ENCODE measurements at places on chromosomes 3 and 15. TPM values are rescaled to one million over a fixed set of nuclear protein-coding genes. Genes with fewer than 3 reads are reported as not detected.

- peak; percentile 55 for DNase-seq
- H3K27ac ChIP-seq: peak overlapping the region; percentile 75
- H3K4me3 ChIP-seq: peak overlapping the region; percentile 33
- H3K4me1 ChIP-seq: peaks cover 62% of the 10 kb centered on the region
- no peaks in the 10 kb centered on the region for H3K27me3 ChIP-seq
Measured at GRCh38 chr3:169131690-169132464, 531.6 kb downstream of the MECOM start.

- no peak overlapping the region for H3K4me3 ChIP-seq
- no peaks in the 10 kb centered on the region for H3K4me1 ChIP-seq
- no peaks in the 10 kb centered on the region for H3K27me3 ChIP-seq
- DNase-seq: no peak
- H3K27ac ChIP-seq: no peak overlapping the region
Measured at GRCh38 chr3:16084887-16085286, 89.6 kb upstream of the GALNT15 start.

The CCR8 gene
- not detected for total RNA-seq

The MYRIP gene
- 5.6 TPM for total RNA-seq

DNA sequence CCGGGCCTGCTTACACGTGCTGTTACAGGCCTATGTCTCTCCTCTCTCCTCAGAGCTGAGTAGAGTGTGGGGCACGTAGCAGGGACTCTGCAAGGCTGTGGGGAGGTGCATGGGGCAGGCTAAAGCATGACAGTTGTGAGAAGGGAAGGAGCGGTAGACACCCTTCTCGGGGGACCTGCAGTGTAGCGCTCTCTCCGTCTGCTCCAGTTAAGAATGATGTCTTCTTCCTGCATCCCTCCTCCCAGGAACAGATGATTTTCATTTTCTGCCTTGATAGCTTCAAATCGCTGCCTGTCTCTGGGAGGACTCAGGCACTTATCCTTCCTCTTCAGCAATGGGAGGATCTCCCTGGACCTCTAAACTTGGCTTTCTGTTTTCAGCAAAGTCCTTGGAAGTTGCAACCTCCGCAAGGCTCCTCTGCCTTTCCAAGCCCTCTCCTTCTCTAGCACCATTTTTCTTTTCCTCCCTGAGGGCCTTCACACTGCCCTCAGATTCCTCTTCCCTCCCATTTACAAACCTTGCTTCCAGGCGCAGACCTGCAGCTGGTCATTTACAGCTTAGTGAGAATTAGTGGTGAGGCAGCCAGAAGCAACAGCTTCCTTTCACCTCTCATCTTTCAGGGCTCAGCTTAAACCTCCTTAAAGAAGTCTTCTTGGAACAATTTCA, 23.4 kb upstream of the TLE3 start:
- peaks cover 7% of the 10 kb centered on the region for H3K4me1 ChIP-seq
- H3K27ac ChIP-seq: no peak overlapping the region
- no peak for DNase-seq
- no peak overlapping the region for H3K4me3 ChIP-seq
- no peaks in the 10 kb centered on the region for H3K36me3 ChIP-seq
- peaks cover 16% of the 10 kb centered on the region for H3K27me3 ChIP-seq

The CFAP44 gene
- 13.1 TPM for total RNA-seq

DNA sequence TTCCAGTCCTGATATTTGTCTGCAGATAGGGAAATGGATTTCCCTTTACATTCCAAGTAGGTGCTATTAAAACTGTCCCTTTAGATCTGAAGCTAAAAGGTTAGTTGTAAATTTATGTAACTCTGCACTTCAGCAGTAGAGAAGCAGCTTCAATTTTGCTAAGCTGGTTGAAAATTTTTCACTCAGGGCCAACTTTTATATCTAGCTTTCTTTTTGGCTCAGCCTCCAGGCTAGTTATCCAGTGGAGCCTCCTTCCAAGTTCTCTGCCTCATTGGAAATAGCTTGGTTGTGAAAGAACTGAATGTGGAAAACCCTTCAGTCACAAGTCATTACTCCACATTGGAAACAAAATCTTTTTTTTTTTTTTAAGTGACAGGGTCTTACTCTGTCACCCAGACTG, 8.2 kb upstream of the ZNF660 start:
- no peaks in the 10 kb centered on the region for H3K27me3 ChIP-seq
- no peaks in the 10 kb centered on the region for H3K4me1 ChIP-seq
- H3K4me3 ChIP-seq: no peak overlapping the region

- peak overlapping the region; percentile 80 for H3K27ac ChIP-seq
- H3K27me3 ChIP-seq: no peaks in the 10 kb centered on the region
- no peaks in the 10 kb centered on the region for H3K36me3 ChIP-seq
- H3K4me3 ChIP-seq: no peak overlapping the region
- H3K4me1 ChIP-seq: peaks cover 33% of the 10 kb centered on the region
- DNase-seq: peak; percentile 66
Measured at GRCh38 chr15:40793216-40793989, 13.5 kb upstream of the ZFYVE19 start.

The CEP19 gene
- total RNA-seq: 1.2 TPM

DNA sequence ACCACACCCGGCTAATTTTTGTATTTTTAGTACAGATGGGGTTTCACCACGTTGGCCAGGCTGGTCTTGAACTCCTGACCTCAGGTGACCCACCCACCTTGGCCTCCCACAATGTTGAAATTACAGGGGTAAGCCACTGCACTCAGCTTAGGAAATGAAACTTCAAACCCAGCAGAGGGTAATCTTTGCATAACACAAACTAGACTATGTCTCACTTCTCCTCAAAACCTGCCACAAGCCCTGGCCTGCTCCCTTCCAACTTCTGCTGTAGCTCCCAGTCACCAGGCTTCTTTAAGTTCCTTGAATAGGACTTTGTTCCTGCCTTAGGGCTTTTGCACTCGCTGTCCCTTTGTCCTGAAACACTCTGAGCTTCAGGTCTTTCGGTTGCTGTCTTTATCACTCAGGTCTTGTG, 39.2 kb upstream of the SEMA4B start:
- peaks cover 82% of the 10 kb centered on the region for H3K4me1 ChIP-seq
- no peaks in the 10 kb centered on the region for H3K27me3 ChIP-seq
- H3K36me3 ChIP-seq: peaks cover 10% of the 10 kb centered on the region
- H3K27ac ChIP-seq: peak overlapping the region; percentile 22
- H3K4me3 ChIP-seq: no peak overlapping the region

DNA sequence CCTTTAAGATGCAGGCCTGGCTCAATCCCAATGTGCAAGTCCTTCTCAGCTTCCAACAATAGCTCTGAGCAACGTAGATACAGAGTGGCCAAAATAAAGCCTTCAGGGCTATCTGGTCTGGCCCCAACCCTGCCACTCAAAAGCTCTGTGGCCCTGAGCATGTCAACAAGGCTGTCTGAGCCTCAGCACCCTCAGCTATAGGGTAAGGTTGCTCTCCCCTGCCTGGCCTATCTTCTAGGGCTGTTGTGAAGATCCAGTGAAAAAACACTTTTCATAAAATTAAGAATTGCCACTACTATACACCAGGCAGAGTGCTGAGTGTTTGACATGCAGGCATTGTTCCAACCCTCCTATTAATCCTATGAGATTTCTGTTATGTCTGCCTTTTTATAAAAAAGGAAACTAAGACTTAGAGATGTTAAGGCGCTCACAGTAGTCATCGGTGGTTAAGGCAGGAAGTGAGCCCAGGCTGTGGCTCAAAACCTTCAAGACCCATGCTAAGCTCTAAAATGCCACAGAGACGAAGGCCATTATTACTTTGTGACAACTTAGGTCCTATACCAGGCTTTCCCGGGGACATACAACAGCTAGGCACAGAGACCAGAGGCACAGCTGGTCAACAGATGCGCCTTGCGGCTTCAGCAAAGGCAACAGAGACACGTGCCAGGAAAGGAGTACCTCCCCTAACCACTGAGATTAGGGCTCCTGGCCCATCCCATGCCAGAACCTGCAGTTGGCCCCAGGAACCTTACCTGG, 5.1 kb downstream of the POLG start:
- H3K36me3 ChIP-seq: peaks cover 81% of the 10 kb centered on the region
- peaks cover 27% of the 10 kb centered on the region for H3K4me1 ChIP-seq
- peaks cover 2% of the 10 kb centered on the region for H3K27me3 ChIP-seq
- H3K4me3 ChIP-seq: no peak overlapping the region
- no peak for DNase-seq
- H3K27ac ChIP-seq: no peak overlapping the region

GRCh38 chr15:81113861-81114291, 20.2 kb upstream of the CFAP161 start:
- H3K4me3 ChIP-seq: no peak overlapping the region
- no peaks in the 10 kb centered on the region for H3K36me3 ChIP-seq
- no peak overlapping the region for H3K27ac ChIP-seq

The ZIC1 gene
- not detected for total RNA-seq

- no peaks in the 10 kb centered on the region for H3K4me1 ChIP-seq
- H3K36me3 ChIP-seq: no peaks in the 10 kb centered on the region
Measured at GRCh38 chr3:11381141-11381540, 108.9 kb downstream of the ATG7 start.

DNA sequence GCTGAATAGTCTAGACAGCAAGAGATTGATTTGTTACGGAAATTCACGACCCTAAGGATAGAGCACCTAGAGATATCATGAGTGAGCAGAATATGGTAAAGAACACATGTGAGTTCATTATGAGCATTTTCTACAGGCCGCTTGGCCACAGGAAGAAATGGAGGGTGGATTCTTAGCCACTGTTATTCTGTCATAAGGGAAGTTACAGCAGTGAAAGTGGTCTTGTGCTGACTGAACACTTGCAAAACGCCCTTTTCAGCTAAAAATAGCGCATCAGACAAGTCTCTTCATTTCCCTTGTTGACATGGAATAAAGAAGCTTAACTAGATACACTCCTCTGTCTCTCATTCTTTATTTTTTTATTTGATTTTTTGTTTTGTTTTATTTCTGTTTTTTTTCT, 19.8 kb downstream of the DGKG start:
- no peak overlapping the region for H3K27ac ChIP-seq
- no peak for DNase-seq
- no peak overlapping the region for H3K4me3 ChIP-seq
- H3K27me3 ChIP-seq: peaks cover 68% of the 10 kb centered on the region
- no peaks in the 10 kb centered on the region for H3K4me1 ChIP-seq

GRCh38 chr3:38095669-38096483, 41.1 kb downstream of the ACAA1 start:
- DNase-seq: no peak
- no peaks in the 10 kb centered on the region for H3K4me1 ChIP-seq
- H3K4me3 ChIP-seq: no peak overlapping the region
- no peak overlapping the region for H3K27ac ChIP-seq

DNA sequence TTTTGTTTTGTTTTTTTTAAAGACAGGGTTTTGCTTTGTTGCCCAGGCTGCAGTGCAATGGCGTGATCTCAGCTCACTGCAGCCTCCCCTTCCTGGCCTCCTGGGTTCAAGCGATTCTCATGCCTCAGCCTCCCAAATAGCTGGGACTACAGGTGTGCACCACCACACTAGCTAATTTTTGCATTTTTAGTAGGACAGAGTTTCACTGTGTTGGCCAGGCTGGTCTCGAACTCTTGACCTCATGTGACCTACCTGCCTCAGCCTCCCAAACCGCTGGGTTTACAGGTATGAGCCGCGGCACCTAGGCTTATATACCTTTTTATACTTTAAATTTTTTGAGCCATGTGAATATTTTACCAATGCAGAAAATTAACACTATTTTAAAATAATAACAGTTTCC, 56.9 kb upstream of the HERC1 start:
- H3K4me1 ChIP-seq: no peaks in the 10 kb centered on the region
- no peak overlapping the region for H3K4me3 ChIP-seq
- DNase-seq: no peak

- H3K4me1 ChIP-seq: no peaks in the 10 kb centered on the region
- no peak overlapping the region for H3K27ac ChIP-seq
- peaks cover 44% of the 10 kb centered on the region for H3K27me3 ChIP-seq
- DNase-seq: no peak
- H3K4me3 ChIP-seq: no peak overlapping the region
- H3K36me3 ChIP-seq: no peaks in the 10 kb centered on the region
Measured at GRCh38 chr3:72332689-72333088, 515.6 kb downstream of the SHQ1 start.

- no peaks in the 10 kb centered on the region for H3K27me3 ChIP-seq
- H3K4me1 ChIP-seq: peaks cover 36% of the 10 kb centered on the region
- no peak overlapping the region for H3K4me3 ChIP-seq
- peaks cover 4% of the 10 kb centered on the region for H3K36me3 ChIP-seq
- no peak overlapping the region for H3K27ac ChIP-seq
- no peak for DNase-seq
Measured at GRCh38 chr3:30333903-30334302, 272.5 kb upstream of the TGFBR2 start.

DNA sequence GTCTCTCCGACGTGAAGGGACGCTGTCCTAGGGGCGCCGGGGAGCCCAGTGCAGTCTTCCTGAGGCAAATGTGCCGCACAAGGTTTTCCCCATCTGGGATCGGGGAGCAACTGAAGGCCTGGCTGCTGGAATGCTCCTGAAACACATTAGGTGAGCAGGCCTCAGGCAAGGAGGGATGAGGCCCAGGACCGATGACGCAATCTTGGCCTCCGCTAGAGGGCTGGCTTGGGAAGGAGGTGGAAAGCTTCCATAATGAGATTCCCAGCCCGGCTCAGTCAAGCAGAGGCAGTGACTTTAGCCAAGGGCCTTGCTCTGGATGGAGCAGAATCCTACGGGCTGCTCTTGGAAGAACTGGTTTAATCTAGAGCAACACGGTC, 50.8 kb downstream of the CPN2 start:
- no peaks in the 10 kb centered on the region for H3K36me3 ChIP-seq
- no peak overlapping the region for H3K4me3 ChIP-seq
- no peak for DNase-seq
- H3K27me3 ChIP-seq: no peaks in the 10 kb centered on the region
- H3K27ac ChIP-seq: no peak overlapping the region

DNA sequence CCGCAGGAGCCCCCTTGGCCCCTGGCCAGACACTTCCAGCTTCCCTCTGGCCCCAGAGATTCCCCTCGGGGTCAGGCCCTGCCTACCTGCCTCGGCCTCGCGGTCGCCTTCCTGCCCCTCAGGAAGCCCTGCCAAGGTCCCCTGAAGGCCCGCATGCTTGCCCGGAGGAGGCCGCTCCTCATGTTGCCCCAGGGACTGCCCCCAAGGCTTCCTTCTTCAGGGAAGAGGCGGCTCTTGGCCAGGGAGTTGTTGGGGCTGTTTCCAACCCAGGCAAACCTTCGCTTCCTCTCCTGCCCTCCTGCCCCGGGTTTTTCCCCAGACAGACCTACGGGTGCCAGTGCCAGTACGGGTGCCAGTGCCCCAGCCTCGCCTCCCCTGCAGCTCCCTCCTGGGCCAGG, 13.5 kb upstream of the MUC4 start:
- H3K4me1 ChIP-seq: peaks cover 47% of the 10 kb centered on the region
- H3K4me3 ChIP-seq: no peak overlapping the region
- H3K27ac ChIP-seq: no peak overlapping the region
- no peaks in the 10 kb centered on the region for H3K27me3 ChIP-seq
- DNase-seq: no peak

GRCh38 chr3:44995142-44995770, 19.2 kb downstream of the EXOSC7 start:
- no peaks in the 10 kb centered on the region for H3K27me3 ChIP-seq
- peak; percentile 26 for DNase-seq
- H3K27ac ChIP-seq: no peak overlapping the region
- peaks cover 23% of the 10 kb centered on the region for H3K36me3 ChIP-seq
- H3K4me1 ChIP-seq: peaks cover 35% of the 10 kb centered on the region
- H3K4me3 ChIP-seq: no peak overlapping the region

- H3K27ac ChIP-seq: peak overlapping the region; percentile 9
- H3K4me1 ChIP-seq: peaks cover 42% of the 10 kb centered on the region
- H3K36me3 ChIP-seq: no peaks in the 10 kb centered on the region
Measured at GRCh38 chr15:98843844-98844243, 163.7 kb downstream of the PGPEP1L start.

GRCh38 chr3:97705764-97706163, 58.8 kb upstream of the ARL6 start:
- H3K36me3 ChIP-seq: no peaks in the 10 kb centered on the region
- no peaks in the 10 kb centered on the region for H3K27me3 ChIP-seq
- no peaks in the 10 kb centered on the region for H3K4me1 ChIP-seq
- no peak overlapping the region for H3K27ac ChIP-seq
